ENCODE measurements at places on chromosomes 5 and 9.

DNA sequence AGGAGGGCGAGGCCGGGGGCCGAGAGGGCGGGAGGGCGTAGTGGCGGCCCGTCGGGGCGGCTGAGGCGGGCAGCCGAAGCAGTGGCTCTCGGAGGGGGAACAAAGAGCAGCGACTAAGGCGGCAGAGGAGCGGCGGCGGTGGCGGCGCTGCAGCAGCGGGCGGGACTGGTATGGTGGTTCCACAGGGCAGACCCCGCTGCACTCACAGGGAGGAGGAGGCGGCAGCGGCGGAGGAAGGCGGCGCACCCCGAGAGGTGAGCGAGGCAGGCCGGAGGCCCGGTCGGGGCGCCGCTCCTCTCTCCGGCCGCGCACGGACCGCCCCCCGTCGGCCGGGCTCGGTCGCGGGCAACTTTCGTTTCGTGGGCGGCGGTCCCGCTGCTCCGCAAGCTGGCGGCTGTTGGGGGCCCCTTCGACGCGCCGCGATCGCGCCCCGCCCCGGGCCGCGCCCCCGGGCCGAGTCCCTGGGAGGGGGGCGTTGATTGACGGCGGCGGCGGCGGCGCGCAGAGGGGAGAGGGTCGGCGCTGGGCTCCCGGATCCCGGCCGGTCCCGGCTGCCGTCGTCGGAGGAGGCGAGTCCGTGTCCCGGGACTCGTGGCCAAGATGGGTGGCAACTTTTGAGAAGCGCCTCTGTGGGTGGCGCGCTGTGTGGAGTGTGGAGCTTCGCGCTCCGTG is 467 bp downstream of the CNOT6 start:
- peak; percentile 53 for DNase-seq

DNA sequence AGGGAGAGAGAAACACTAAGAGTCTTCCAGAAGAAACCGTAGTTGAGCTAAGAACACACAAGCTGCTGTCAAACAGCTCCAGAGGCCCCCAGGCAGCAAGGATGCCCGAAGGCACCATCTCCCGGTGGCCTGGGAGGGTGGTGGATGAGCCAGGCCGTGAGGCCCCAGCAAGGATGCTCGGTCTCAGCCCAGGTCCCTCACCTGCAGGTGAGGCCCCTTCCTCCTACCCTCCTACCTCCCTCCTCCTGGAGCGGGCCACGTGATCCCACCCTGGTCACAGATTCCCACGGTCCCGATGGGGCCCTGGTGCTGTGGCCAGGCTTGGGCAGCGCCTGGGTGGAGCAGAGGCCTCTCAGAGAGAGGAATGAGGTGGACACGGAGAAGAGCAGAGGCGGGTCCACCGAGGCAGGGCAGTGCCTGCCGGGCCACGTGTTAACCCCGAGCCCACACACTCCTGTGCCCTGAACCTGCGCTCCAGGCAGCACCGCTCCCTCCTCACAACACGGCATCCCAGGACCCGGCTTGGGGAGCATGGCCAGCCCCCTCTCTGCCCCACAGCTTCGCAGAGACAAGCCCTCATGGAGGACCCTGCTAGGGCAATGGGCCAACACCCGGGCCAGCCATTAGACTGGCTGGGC is 95.4 kb upstream of the SARDH start:
- no peak for DNase-seq

- no peak for DNase-seq
Observed at GRCh38 chr5:180208038-180208434, 975 bp downstream of the RASGEF1C start.

DNA sequence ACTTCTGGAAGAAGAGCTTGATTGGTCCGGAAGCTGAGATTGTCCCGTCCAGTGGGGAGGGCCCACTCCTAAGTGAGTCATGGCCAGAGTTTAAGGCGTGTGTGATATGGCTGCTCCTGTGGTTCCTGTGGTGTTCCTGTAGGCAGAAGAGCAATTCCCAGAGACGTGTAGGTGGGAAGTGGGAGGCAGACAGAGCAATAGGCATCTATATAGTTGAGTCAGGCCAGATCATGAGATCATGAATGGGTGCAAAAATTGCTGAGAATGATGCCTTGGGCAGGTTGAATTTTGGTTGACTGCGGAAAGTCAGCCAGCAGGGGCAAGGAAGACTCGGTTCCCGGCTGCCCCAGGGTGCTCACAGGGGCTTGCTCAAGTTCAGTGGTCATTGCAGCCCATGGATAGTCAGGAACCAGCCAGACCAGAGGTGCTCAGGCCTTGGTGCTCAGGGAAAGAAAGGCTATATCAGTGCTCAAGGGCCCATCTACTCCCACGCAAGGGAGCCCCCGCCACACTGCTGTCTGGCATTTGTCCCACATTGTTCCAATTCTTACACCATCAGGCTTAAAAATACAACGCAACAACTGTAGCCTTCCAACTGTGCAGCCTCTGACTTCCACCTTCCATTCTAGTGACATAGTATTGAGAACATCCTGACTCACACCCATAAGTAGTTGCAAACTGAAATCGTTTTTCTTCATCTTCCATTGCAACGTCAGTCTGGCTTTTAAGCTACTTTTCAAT is 21.0 kb upstream of the GSN start:
- DNase-seq, result no peak

DNA sequence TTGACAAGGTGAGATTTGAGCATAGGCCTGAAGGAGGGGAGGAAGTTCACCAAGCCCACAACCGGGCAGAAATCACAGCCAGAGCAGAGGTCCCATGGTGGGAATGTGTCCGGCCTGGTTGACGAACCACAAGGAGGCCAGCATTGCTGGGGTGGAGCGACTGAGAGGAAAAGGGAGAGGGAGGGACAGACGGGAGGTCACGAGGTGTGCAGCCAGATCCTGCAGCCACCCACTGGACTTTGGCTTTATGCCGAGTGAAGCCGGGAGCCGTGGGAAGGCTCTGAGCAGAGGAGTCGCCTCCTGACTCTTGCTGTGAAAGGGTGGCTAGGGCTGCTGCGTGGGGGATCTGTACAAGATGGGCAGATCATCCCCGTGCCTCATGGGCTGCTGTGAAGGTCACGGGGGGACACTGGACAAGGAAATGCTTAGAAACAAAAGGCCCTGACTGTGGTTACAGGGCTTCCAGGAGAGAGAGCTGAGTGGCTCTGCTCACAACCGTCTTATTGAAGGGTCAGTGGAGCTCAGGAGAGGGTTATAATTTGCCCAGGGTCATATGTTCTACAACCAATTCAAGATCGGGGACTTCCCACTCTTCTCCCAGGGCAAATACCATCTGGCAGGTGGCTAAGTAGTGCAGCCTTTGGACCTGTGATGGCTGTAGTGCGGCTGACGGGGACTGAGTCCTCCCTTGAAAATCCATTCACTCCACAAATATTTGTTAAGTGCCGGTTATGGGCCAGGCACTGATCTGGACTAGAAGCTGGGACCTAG is 15.6 kb upstream of the CD74 start:
- DNase-seq, result no peak

DNA sequence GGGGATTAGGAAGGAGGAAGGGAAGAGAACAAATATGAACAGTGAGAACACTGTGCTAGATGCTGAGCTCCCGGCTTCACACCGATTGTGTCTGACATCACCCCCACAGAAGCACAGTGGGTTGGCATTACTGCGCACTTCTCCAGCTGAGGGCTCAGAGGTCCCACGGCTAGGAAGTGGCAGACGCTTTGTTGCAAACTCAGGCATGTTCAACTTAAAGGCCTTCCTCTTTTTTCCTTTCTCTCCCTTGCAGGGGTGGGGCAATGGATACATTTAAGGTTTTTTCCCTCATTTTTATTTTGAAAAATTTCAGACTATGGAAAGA is 15.5 kb upstream of the SHB start:
- DNase-seq, result no peak

DNA sequence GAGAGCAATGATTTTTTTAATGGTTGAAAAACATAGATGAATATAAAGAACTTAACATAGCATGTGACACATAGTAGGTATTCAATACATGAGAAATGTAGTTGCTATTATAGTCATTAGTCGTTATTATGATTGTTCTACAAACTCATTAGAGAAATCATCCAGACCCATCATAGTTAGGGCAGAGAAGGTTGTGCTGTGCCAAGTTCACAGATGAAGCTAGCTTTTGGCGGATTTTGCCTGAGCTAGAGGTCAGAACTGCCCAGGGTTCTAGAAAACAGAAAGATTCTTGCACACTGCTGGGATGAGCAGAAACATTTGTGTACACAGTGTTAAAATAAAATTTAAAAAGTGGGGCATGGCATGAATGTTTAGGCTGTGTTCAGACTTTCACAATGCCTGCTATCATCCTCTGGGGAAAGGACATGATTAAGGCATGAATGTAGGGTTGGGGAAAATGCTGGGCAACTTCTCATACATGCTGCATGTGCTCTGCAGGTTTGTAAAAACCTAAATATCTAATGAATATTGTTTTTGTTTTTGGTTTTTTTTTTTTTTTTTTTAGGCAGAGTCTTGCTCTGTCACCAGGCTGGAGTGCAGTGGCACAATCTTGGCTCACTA is 33.3 kb upstream of the RAD23B start:
- DNase-seq, result no peak

GRCh38 chr9:90642570-90643539 is at the start of gene DIRAS2:
Gene DIRAS2 (minus strand): TSS chr9:90642824. CDS start chr9:90613827, 28,997 bp downstream.
- DNase-seq, result peak; percentile 24

- DNase-seq, result no peak
Observed at GRCh38 chr9:127463382-127463781, 12.1 kb downstream of the LRSAM1 start.

DNA sequence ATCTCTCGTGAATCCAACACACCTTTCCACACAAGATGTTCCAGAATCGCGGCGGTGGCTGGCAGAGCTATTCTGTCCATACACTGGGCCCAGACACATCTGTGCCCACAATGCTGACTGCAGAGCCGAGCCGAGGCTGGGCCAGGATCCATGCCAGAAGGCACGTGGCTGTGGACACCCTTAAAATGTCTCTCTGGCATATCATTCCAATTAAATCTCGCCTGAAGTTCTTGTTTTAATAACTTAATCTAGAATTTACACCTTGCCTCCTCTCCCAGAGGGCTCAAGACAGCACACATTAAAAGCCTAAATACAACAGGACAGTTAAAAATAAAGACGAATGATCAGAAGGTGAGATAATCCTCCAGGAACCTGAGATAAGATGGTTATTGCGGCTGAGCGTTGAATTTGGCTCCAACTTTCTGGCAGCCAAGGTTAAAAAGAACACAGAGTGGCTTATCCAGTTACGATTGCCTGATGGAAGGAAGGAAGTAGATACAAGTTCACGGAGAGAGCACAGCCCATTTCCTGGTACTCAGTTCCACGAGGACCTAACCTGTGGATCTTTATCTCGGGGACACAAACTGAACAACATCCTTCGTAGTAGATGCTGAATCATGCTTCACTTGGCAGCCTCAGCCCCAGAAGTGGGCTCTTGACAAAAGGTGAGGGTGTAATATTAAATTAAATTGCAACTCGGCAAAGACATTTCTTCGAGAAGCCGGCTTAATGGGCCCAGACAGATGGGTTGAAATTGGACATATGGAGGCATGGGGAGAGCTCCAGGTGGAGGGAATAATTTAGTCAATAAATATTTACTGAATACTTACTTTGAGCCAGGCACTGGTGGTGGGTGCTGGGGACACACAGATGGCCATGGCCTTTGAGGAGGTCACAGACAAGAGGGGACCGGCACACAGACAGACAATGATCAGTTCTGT is 86.0 kb upstream of the TBC1D2 start:
- no peak for DNase-seq

DNA sequence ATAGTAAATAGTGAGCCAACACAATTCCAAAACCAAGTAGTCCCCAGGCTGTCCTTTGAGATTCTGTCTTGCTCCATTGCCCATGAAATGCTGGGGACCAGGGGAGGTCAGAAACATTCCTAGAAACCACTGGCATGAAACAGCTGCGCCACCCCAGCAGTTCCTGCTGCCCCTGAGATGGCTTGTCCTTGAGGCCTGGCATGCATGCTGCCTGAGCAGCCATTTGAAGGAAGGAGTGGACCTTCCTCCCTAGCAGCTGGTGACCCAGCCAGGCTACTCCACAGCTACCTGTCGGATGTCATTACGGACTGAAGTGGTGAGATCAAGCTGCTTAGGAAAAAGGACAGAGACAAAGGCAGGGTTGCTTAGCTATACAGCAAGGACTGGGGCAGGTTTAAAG is 260.6 kb downstream of the DENND1A start:
- DNase-seq, result no peak

DNA sequence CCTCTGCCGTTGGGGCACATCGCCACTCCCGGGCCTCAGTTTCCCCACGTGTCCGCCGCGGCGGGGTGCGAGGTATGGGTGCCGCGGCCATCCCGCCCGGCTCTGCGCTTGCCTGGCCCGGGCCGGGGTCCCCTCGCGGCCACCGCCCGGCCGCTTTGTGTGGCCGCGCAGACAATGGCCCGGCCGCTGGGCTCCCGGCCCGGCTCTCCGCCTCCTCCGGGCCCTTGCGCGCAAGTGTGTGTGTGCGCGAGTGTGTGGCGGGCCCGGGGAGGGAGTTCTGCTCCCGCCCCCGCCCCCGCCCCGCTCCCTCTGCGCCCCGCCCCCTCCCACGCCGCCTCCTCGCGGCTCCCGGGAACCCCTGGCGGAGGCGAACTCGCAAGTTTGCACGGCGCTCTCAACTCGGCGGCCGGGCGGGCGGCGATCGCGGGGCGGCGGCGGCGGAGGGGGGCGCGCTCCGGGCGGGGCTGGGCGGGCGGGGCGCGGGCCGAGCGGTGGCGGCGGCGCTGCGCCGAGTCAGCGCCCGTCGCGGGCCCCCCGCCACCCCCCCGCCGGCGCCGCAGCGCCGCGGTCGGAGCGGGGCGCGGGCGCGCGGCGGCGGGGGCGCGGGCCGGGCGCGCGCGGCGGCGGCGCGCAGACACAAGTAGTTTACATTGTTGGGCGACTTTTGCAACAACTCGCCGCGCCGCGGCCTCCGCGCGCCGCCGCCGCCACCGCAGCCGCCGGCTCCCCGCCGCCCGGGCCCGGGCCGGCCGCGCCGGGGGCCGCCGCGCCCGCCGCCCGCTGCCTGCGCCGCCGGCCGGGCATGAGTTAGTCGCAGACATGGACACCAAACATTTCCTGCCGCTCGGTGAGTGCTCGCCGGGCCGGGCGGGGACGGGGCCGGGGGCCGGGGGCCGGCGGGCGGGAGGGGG is at the start of gene RXRA:
Gene RXRA (plus strand): TSS at position 643 of the 911 bp plus-strand sequence. CDS start 177 bp downstream, at position 820.
- DNase-seq, result peak; percentile 45

- no peak for DNase-seq
Observed at GRCh38 chr5:76617229-76617628, 6.0 kb downstream of the F2RL2 start.

GRCh38 chr9:71571186-71571585 is 197.1 kb downstream of the CEMIP2 start:
- DNase-seq, result no peak

GRCh38 chr9:95486318-95486717 is 30.5 kb downstream of the PTCH1 start:
- no peak for DNase-seq

GRCh38 chr9:100852088-100852487 is 176.4 kb upstream of the PLPPR1 start:
- DNase-seq, result no peak

GRCh38 chr9:76676857-76677256 is 87.4 kb upstream of the PCA3 start:
- DNase-seq, result no peak

- no peak for DNase-seq
Observed at GRCh38 chr9:87337335-87338087, 160.2 kb upstream of the DAPK1 start.

DNA sequence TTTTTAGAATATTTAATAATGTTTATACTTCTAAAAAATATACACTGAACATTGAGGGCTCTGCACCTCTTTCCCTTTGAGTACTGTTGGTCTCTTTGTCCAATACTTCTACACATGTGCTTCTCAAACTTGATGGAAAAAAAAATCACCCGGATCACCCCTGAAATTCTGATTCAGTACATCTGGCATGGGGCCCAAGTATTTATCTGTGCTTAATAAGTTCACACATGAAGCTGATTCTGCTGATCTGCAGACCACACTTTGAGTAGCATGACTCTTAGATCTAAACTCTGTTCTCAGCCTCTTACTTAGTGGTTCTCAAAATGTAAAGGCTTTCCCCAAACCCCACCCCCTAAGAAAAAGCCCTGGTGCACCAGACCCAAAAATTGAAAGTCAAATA is 12.0 kb downstream of the RUSC2 start:
- no peak for DNase-seq
